ENCODE measurements at places on chromosomes 5 and 9.
A peak's percentile ranks its signal among the peaks of the same experiment; 100 is the strongest.

DNA sequence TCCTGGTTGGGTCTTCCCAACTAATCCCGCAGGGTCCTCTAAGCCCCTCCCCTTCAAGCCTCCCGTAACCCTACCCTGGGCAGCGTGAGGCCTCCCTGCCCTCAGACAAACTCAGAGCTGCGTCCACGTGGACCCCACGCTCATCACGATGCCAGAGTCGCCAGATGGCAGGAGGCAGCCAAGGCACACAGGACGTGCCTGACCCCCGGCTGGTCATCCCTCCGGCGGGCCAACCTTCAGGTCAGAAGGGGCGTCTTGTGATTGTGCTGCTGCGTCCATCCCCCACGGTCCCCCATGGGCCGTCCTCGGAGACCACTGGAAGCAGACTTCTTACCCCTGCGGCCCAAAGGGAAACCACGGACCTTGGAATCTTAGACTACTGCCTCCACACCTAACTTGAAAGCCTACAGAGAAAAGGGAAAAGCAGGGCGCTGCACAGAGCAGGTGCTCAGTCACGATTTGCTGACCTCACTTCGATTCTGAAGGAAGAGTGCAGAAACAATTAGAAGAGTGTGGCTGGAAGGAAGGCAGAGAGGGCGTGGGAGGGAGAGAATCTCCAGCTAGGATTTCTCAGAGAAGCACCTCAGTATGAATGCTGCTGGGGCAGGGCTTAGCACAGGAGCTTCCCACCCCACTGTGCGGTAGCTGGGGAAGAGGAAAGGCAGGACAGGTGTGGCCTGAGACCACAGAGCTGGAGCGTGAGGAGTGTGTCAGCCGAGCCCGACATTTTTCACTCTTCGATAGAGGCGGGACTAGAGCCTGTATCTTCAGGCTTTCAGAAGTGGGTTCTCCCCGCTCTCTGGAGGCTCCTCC lies 174.8 kb downstream of the ERCC6L2 start:
- DNase-seq = no peak

DNA sequence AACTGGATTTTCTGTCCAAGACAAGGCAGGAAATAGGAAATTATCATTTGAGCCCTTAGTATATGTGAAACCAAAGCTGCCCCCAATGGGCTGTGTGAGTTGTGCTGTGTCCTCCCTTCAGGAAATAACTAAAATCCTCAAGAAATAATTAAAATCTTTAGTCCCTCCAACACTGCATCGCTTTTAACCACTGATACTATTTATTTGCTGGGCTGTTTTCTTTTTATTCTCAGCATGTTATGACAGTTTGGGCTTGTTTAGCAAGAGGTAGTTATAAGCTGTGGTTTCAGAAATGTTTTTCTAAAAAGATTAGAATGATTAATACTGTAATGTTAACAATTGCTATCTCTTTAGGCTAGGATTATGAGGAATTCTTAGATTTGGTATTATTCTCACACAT lies 187.0 kb upstream of the KCNN2 start:
- DNase-seq = no peak

DNA sequence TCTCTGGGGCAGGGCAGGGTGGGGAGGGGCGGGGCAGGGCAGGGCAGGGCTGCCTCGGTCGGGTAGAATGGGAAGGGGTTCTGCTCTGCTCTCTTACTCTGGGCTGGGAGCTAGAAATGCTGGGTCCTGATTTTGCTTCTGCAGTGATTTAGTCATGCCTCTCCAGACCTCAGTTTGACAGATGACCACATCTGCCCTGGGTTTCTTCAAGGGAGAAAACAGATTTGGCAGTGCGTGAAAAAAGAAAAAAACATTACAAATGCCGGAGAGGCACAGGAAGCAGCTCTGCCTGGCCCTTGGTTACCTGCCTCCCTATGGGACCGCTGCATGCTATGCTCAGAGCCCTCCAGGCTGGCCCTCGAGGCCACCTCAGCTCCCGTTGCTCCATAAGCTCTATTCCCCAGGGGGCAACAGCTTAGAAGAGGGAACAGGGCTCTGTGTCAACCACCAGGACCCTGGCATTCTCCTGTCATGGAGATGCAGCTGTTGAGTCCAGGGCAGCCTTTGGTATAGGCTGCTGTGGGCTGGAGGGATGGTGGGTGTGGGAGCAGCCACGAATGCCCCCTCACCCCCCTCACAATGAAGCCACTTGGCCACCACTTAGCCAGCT lies 53.2 kb upstream of the UBTD2 start:
- DNase-seq = no peak

GRCh38 chr5:122559676-122560075 lies 215.2 kb upstream of the SNX2 start:
- no peak for DNase-seq

- DNase-seq = no peak
These were observed 6.9 kb downstream of the ZNF367 start for GRCh38 chr9:96411129-96411838.

DNA sequence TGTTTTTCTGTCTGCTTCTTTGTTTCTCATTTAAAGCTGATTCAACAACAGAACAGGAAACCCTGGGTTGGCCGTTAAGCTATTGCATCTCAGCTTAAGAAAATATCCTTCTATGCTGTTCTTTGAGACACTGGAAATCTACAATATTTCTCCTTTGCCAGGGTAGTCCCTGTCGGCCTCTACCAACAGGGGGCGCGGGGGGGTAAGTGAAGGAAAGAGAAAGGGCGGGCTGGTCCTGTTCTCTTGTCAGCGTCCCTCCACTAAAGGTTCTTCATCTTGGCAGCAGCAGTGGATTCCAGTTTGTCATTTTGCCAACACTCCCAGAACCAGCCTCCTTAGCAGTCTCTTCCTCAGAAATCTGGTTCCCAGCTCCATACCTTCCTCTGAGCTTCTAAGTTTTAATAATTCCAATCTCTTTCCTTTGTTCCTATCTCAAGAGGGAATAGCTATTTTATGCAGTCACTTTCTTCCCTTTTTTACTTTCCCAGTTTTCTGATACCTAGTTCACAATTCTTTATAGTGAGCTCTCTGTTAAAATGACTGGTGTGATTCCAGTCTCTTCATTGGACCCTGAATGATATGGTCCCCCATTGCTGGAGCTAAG lies 222.3 kb downstream of the GLIS3 start:
- peak; percentile 62 for DNase-seq

DNA sequence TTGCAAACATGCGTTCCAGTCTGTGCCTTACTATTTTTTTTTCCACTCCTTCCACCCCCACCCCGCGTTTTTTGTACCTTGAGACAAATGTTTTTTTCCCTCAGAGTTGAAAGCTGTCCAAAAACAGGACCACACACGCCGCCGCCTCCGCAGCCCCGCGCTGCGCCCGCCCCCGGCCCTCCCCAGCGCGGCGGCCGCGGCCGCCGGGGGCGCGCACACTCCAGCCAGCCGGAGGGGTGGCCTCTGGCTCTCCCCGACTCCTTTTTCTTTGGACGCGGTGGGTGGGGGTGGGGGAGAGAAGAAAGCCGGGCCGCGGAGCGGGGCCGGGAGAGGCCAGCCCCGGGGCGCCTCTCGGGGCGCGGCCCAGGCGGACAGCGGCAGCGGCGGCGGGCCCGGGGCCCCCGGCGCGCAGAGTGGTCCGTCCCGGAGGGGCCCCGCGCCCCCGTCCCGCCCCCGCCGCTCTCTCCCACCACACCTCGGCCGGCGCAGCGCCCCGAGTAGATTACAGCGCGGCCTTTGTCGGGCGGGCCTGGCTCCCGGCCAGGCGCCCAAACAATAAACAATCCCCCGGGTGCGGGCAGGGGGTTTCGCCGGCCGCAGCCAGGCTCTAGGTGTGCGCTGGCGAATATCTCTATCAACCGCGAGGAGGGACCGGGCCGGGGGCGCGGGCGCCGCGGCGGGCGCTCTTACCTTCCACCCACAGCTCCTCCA lies 10.9 kb downstream of the PTCH1 start:
- DNase-seq = no peak

DNA sequence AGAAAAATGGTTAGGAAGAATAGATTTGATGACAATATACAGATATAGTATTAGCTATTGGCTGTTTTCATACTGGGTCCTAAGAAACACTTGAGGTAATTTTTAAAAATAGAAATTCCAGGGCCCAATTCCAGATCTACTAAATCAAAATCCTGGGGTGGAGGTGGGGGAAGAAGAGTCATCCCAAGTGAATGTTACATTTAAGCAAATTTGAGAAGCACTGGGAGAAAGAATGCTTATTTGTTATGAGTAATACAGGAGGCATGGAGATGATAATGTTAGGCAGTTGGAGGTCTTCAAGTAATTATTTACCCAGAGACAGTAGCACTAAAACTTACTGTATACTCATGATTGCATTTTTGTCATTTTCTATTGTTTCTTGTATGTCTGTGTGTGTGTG lies 93.0 kb upstream of the DAB2 start:
- DNase-seq = peak; percentile 99

DNA sequence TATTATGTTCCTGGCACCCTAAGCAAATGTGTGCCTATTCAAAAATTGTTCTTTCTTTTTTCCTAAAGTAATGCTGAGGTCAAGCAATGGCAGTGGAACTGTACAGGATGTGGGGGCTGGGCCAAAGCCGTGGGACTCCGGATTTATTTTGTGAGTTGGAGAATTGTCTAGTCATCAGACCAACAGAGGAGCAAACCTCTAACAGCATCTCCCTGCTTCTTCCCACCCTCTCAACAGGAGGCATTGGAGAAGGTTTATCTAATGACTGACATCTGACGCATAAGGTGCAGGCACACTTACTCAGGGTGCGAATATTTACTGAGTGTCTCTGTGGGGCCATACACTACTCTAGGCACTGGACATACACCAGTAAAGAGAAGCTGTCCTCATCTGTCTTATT lies 38.6 kb downstream of the MARCHF11 start:
- DNase-seq = no peak

- DNase-seq = no peak
These were observed 373.9 kb downstream of the CHSY3 start for GRCh38 chr5:130278136-130278535.

GRCh38 chr9:4292781-4293180 lies 7.1 kb downstream of the GLIS3 start:
- DNase-seq = peak; percentile 50

GRCh38 chr5:72180925-72181324 lies 73.7 kb downstream of the MAP1B start:
- no peak for DNase-seq

All from RCC 7860 (cell line).